Esophagus muscularis mucosa (tissue), 4 donors: ENCODE measurements at places on chromosomes 1 and 21. TPM values are rescaled to one million over a fixed set of nuclear protein-coding genes. Genes with fewer than 3 reads are reported as not detected.

DNA sequence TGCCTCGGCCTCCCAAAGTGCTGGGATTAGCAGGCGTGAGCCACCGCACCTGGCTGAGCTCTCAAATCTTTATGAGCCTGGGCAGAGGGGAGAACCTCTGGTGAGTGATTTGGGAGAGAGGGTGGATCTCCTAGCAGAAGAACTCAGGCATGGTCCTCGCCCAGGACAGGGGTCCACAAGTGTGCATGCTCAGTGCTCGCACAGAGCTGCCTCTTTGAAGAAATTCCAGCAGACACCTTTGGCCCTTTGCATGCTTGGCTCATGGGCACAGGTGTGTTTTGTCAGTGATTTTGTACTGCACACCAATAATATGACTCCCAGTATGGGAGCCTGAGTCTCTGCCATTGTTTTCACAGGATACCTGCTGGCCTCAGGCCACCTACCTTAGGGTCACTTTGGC lies 11.8 kb upstream of the PRAMEF12 start:
- no peak overlapping the region for H3K4me3 ChIP-seq
- peak; percentile 57 for DNase-seq
- H3K27ac ChIP-seq, result no peak overlapping the region
- no peaks in the 10 kb centered on the region for H3K4me1 ChIP-seq
- H3K36me3 ChIP-seq, result no peaks in the 10 kb centered on the region

ADCY10 gene
- total RNA-seq, result 0.29 TPM

DNA sequence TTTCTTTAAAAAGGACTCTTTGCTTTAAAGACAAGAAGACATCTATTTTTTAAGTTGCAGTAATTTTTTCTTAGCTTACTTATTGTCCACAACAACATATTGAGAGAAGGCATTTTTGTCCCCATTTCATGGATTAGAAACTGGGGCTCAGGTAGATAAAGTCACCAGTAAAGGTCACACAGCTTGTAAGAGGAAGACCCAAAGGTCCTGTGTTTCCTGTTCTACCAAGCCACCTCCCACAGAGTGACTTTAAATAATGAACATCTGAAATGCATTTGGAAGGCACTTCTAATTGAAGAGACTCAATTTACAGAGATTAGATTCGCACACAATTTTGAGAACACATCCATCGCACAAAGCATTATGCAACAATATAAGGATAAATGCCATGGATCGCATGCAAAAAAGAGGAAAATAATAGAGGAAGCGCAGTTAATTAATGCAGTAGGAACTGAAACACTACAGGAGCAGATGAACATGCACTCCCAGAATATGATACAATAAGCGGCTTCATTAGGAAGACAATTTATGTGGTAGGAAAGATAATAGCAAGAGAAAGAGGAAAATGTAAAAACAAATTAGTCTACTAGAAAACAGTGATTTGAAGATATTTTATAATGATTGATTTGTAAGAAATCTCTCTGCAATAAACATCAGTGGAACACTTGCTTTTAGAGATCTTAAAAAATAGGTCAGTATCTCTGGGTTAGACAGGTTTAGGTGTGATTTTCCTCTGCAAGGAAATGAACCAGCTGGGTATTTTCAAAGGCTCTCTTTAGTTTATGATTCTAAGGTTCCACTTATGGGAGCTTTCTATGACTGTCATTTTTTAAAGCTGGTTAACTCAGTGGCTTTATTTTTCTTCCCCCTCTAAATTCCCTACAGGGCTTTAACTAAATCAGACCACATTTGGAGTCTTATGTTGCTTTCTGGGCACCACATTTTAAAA lies 27.1 kb upstream of the CD2 start:
- no peaks in the 10 kb centered on the region for H3K4me1 ChIP-seq
- H3K27me3 ChIP-seq, result no peaks in the 10 kb centered on the region
- H3K36me3 ChIP-seq, result no peaks in the 10 kb centered on the region
- H3K27ac ChIP-seq, result no peak overlapping the region
- no peak overlapping the region for H3K4me3 ChIP-seq

NPHP4 gene
- total RNA-seq, result 8.7 TPM

DNA sequence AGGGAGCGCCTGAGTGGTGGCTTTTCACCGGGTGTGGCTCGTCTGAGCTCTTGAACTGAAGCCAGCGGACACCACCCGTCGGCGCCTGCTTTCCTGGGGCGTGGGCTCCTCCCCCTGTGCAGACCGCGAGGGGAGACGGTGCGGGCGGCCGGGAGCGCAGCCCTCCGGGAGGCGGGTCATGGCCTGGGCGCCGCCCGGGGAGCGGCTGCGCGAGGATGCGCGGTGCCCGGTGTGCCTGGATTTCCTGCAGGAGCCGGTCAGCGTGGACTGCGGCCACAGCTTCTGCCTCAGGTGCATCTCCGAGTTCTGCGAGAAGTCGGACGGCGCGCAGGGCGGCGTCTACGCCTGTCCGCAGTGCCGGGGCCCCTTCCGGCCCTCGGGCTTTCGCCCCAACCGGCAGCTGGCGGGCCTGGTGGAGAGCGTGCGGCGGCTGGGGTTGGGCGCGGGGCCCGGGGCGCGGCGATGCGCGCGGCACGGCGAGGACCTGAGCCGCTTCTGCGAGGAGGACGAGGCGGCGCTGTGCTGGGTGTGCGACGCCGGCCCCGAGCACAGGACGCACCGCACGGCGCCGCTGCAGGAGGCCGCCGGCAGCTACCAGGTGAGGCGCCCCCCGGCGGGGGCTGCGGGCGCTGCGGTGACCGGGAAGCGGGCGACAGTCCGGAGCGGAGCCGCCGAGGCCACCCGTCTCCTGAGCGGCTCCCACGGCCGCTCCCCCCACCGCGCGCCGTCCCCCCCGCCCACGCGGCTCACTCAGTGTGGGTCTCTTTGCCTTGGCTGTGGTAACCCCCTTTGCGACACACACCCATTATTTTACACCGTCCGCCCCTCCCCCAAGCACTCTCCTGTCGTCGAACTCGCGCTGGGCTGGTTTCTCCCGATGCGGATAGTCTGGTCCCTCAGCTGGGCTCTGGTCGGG lies at the start of gene TRIM58:
TSS of gene TRIM58 (plus strand) at position 119 of the 916 bp plus-strand sequence. CDS start at position 179, 60 bp downstream.
- peaks cover 12% of the 10 kb centered on the region for H3K4me1 ChIP-seq
- H3K4me3 ChIP-seq, result peak within 1 kb of the TSS; percentile 40
- peaks cover 44% of the 10 kb centered on the region for H3K27me3 ChIP-seq

DNA sequence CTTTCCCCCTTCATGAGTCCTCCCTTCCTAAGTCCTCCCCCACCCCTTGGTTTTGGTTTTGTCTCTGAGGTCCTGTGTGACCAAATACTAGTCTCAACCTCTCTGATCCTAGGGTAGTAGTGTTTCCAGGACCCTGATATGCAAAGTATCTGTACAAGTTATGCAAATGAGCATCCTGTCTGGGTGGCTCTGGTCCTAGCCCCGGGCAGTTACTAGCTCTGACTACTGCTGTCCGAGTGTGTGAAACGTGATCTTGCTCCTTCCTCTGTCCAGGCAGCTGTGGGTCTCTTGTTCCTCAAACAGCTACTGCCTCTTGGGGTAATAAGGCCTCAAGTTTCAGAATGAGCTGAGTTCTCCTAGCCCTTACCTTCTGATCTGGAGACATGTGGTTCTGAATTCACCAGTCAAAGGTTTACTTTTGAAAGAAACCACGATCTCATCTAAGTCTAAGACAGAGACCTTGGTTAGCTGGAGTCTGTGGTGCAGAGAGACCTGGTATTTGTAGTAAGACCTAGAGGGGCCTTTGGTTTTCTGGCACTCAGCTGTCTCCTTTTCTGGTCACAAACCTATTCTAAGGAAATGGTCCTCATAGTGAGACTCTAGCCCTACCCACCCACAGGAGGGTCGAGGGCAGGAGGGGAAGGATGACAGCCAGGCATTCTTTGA lies 31.0 kb upstream of the IL19 start:
- H3K36me3 ChIP-seq, result peaks cover 15% of the 10 kb centered on the region
- H3K27ac ChIP-seq, result no peak overlapping the region
- DNase-seq, result no peak
- H3K27me3 ChIP-seq, result no peaks in the 10 kb centered on the region
- H3K4me3 ChIP-seq, result no peak overlapping the region

C1orf167 gene
- total RNA-seq, result not detected

GRCh38 chr1:206012086-206012859 lies 9.1 kb upstream of the RAB7B start:
- DNase-seq, result no peak
- no peak overlapping the region for H3K27ac ChIP-seq
- H3K4me3 ChIP-seq, result no peak overlapping the region
- no peaks in the 10 kb centered on the region for H3K36me3 ChIP-seq
- H3K4me1 ChIP-seq, result no peaks in the 10 kb centered on the region

DENND2C gene
- total RNA-seq, result 1.7 TPM

AGBL4 gene
- 0.13 TPM for total RNA-seq

DNA sequence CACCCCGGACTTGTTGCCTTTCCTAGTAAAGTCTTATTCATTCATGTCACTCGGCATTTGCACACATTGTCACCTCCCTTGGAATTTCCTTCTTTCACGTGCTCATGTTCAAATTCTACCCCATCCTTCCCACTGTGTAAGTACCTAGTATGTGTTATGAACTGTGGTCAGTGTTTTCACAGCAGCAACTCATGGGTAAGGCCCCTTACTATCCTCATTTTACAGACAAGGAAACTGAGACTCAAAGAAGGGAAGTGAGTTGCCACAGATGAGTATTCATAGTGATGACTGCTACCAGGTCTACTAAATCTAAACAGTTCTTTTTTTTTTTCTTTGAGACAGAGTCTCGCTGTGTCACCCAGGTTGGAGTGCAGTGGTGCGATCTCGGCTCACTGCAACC lies 10.5 kb downstream of the CITED4 start:
- no peaks in the 10 kb centered on the region for H3K36me3 ChIP-seq
- H3K27me3 ChIP-seq, result no peaks in the 10 kb centered on the region
- no peak overlapping the region for H3K4me3 ChIP-seq

DNA sequence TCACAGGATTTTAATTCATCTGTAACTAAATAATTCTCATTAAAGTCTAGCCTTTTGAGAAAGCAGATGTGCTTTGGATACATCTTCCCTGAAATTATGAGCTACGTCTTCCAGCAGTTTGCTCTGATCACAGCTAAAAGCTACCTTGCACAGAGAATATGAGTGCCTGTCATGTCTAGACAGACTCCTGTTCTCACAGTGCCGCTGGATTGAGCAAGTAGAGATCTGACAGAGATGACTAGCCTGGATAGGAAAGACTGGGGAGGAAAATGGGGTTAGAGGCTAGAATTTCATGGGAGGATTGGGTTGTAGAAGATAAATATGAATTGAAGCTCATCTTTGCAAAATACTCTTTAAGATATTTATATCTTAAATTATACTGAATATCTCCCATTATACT lies 24.1 kb downstream of the CEPT1 start:
- H3K27ac ChIP-seq, result no peak overlapping the region
- DNase-seq, result no peak
- H3K36me3 ChIP-seq, result peaks cover 22% of the 10 kb centered on the region
- no peaks in the 10 kb centered on the region for H3K27me3 ChIP-seq
- H3K4me1 ChIP-seq, result no peaks in the 10 kb centered on the region

- H3K4me1 ChIP-seq, result peaks cover 57% of the 10 kb centered on the region
- peak within 1 kb of the TSS; percentile 65 for H3K4me3 ChIP-seq
- peak within 1 kb of the TSS; percentile 83 for H3K27ac ChIP-seq
- peak; percentile 95 for DNase-seq
- H3K27me3 ChIP-seq, result no peaks in the 10 kb centered on the region
Measured at GRCh38 chr1:153626904-153627714, at the start of gene S100A13. S100A13 (minus strand) TSS chr1:153627505; CDS start chr1:153626472, 1,033 bp downstream.

DNA sequence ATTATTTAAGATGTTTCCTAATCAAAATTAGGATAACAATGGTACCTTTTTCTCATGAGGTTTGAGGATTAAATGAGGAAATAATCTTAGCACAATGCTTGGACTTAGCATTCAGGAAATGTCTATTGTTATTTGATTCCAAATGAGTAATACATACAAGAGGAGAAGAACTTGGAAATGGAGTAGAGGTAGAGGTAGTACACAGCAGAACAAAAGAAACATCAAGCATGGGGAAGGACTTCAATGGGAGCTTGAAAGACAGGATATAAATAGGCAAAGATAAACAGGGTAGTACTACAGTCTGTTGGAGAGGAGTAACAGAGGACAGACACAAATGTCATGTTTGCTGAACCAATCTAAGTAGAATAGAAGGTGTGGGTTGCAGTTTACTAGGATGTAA lies 59.5 kb upstream of the RGS2 start:
- H3K27ac ChIP-seq, result no peak overlapping the region
- no peak for DNase-seq
- no peaks in the 10 kb centered on the region for H3K27me3 ChIP-seq
- no peaks in the 10 kb centered on the region for H3K36me3 ChIP-seq
- H3K4me3 ChIP-seq, result no peak overlapping the region
- H3K4me1 ChIP-seq, result no peaks in the 10 kb centered on the region

GRCh38 chr1:234921266-234922062 lies 207.2 kb downstream of the TOMM20 start:
- DNase-seq, result no peak
- H3K4me3 ChIP-seq, result no peak overlapping the region
- H3K4me1 ChIP-seq, result peaks cover 58% of the 10 kb centered on the region
- no peaks in the 10 kb centered on the region for H3K27me3 ChIP-seq

CNR2 gene
- total RNA-seq, result not detected

TRAPPC10 gene
- total RNA-seq, result 22.4 TPM

ANKRD65 gene
- total RNA-seq, result 19.2 TPM

GRCh38 chr1:41666981-41667631 lies 182.6 kb upstream of the EDN2 start:
- no peak for DNase-seq
- no peaks in the 10 kb centered on the region for H3K36me3 ChIP-seq
- H3K27me3 ChIP-seq, result no peaks in the 10 kb centered on the region

- peaks cover 32% of the 10 kb centered on the region for H3K4me1 ChIP-seq
- no peak overlapping the region for H3K27ac ChIP-seq
- no peak for DNase-seq
- no peak overlapping the region for H3K4me3 ChIP-seq
Measured at GRCh38 chr1:15286452-15286851, 39.4 kb downstream of the FHAD1 start.

KPRP gene
- total RNA-seq, result not detected

DBT gene
- 9.1 TPM for total RNA-seq

GRCh38 chr1:245212221-245212710 lies 57.5 kb downstream of the KIF26B start:
- no peaks in the 10 kb centered on the region for H3K36me3 ChIP-seq
- H3K27me3 ChIP-seq, result no peaks in the 10 kb centered on the region
- no peak overlapping the region for H3K4me3 ChIP-seq

GRCh38 chr1:56399326-56399725 lies 180.0 kb downstream of the PLPP3 start:
- no peak overlapping the region for H3K4me3 ChIP-seq
- no peak for DNase-seq
- peaks cover 14% of the 10 kb centered on the region for H3K4me1 ChIP-seq

- H3K27me3 ChIP-seq, result peaks cover 31% of the 10 kb centered on the region
- no peak overlapping the region for H3K27ac ChIP-seq
- no peaks in the 10 kb centered on the region for H3K4me1 ChIP-seq
- no peaks in the 10 kb centered on the region for H3K36me3 ChIP-seq
Measured at GRCh38 chr1:5667513-5668325, 324.5 kb downstream of the NPHP4 start.

SERPINC1 gene
- total RNA-seq, result not detected
